Adrenal gland (tissue), 19 donors: ENCODE measurements at places on chromosomes 6 and 20. TPM values are rescaled to one million over a fixed set of nuclear protein-coding genes. Genes with fewer than 3 reads are reported as not detected.

GRCh38 chr20:10679269-10679668, 5.5 kb upstream of the JAG1 start:
- no peak for DNase-seq
- no peaks in the 10 kb centered on the region for H3K36me3 ChIP-seq
- no peaks in the 10 kb centered on the region for H3K4me1 ChIP-seq
- no peak overlapping the region for H3K27ac ChIP-seq
- H3K4me3 ChIP-seq, result no peak overlapping the region
- no peaks in the 10 kb centered on the region for H3K27me3 ChIP-seq

DNA sequence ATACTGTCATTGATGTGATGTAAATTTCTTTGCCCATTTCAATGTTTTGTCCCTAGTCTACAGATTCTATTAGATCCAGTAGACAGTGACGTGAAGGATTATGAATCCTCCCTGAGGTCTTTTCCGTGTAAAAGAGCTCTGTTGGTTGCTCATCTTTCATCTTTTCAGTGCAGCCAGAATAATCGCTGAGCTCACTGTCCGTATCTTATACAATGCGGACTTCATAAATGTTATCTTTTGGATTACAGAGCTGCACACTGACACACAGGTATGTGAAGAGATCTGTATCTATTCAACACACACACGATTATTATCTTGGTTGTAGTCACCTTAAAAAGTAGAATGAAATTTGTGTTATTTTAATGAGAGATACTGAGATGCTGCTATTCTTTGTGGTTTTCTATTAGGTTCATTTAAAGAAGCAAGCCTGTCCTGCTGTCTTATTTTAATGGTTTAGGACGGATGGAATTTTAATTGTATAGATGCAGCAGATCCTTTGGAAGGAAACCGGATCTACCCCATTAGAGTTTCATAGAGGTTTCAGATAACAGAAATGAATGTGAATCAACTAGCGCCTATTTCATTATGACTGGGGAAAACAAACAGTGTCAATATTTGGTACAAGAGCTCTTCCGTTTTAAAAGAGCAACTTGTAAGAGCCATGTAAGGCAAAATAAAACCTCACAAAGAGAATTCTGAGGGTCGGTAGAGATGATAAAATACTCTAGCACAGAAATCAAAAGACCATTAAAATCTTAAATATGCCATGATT, 79.4 kb downstream of the BMP6 start:
- H3K4me1 ChIP-seq, result no peaks in the 10 kb centered on the region
- no peak for DNase-seq
- no peaks in the 10 kb centered on the region for H3K27me3 ChIP-seq
- no peaks in the 10 kb centered on the region for H3K36me3 ChIP-seq

- no peak for DNase-seq
- no peak overlapping the region for H3K4me3 ChIP-seq
- no peaks in the 10 kb centered on the region for H3K4me1 ChIP-seq
- H3K27me3 ChIP-seq, result no peaks in the 10 kb centered on the region
- H3K36me3 ChIP-seq, result no peaks in the 10 kb centered on the region
- H3K27ac ChIP-seq, result no peak overlapping the region
Observed at GRCh38 chr6:135145063-135145800, 35.9 kb upstream of the MYB start.

- H3K27me3 ChIP-seq, result no peaks in the 10 kb centered on the region
- peak overlapping the region; percentile 59 for H3K4me3 ChIP-seq
- H3K36me3 ChIP-seq, result peaks cover 10% of the 10 kb centered on the region
- no peak for DNase-seq
- peaks cover 53% of the 10 kb centered on the region for H3K4me1 ChIP-seq
Observed at GRCh38 chr20:34710568-34710839, 6.4 kb downstream of the TP53INP2 start.

DNA sequence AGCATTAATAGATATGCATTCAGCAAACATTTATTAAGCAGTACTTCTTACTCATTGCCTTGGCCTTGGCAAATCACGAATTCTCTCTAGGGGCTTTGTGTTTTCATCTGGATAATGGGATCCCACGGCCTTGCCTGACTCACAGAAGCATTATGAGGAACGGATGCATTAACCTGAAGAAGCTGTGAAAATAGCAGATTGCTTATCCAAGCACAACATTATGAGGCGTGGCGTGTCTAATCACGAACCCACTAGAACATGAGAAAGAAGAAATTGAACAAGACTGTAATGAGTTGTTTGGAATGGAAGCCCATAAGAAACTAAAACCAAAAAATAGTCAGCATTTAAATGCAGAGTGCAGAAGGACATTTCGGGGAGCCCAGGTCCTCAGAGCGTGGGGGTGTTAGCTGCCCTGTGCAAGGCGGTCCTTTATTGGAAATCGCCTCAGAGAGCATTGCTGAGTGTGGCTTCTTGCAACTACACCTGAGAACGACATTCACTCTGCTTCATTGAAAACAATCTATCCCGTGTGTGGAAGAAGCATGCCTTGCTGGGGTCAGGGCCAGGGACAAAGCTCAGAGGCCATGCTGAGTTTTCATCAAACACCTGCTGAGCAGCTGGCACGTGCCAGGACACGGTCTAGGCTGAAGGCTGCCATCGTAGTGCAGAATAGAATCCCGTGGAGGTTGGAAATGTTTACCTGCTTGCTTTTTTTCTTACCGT, 179.9 kb downstream of the ZDHHC14 start:
- H3K27ac ChIP-seq, result no peak overlapping the region
- H3K36me3 ChIP-seq, result no peaks in the 10 kb centered on the region
- no peak overlapping the region for H3K4me3 ChIP-seq

DNA sequence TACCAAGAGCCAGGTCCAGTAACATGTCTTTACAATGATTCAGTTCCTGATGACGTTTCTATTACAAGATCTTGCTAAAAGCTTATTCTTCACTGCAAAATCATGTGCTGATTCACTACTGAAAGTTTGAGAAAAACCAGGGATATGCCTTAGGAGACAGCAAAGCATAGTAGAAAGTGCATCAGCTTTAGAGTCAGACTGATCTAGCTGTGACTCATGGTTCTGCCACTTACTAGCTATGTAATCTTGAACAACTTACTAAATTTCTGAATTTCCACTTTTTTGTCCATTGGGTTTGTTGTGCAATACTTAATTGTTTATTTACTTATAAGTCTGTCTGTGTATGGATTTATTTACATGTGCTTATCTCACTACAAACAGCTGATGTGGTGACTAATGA, 198.5 kb upstream of the RSPO3 start:
- no peaks in the 10 kb centered on the region for H3K36me3 ChIP-seq
- no peak for DNase-seq
- H3K27ac ChIP-seq, result no peak overlapping the region
- H3K27me3 ChIP-seq, result no peaks in the 10 kb centered on the region
- H3K4me1 ChIP-seq, result no peaks in the 10 kb centered on the region
- no peak overlapping the region for H3K4me3 ChIP-seq

DNA sequence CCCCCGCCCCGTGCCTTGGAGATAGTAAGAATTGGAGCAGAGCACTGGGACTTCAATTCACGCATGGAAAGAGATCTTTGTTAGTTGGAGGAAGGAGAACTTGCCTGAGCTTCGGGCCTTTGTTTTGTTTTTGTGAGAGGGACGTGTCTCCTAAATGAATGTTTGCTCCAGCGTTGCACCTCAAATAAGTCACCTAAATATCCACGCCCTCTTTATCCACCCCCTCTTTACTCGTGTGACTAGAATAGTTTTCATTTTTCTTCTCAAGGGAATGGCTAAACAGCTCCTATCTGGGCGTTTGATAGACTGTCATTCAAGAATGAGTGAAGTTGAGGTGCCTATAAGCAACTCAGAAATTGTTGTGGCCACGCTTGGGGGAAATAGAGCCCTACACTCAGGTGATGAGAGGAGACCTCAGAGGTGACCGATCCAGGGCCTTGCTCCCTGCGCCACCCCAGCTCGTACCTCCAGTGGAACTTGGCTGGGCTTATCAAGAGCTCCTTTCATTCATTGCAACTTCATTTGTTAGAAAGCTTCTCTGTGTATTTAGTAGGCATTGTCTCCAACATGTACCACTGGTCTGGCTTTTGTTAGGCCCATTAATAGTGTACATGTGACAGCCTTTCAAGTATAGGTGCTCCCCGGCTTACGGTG, 861 bp downstream of the PCMTD2 start:
- peak overlapping the region; percentile 97 for H3K4me3 ChIP-seq
- H3K27me3 ChIP-seq, result no peaks in the 10 kb centered on the region
- H3K4me1 ChIP-seq, result peaks cover 54% of the 10 kb centered on the region
- H3K36me3 ChIP-seq, result no peaks in the 10 kb centered on the region

DNA sequence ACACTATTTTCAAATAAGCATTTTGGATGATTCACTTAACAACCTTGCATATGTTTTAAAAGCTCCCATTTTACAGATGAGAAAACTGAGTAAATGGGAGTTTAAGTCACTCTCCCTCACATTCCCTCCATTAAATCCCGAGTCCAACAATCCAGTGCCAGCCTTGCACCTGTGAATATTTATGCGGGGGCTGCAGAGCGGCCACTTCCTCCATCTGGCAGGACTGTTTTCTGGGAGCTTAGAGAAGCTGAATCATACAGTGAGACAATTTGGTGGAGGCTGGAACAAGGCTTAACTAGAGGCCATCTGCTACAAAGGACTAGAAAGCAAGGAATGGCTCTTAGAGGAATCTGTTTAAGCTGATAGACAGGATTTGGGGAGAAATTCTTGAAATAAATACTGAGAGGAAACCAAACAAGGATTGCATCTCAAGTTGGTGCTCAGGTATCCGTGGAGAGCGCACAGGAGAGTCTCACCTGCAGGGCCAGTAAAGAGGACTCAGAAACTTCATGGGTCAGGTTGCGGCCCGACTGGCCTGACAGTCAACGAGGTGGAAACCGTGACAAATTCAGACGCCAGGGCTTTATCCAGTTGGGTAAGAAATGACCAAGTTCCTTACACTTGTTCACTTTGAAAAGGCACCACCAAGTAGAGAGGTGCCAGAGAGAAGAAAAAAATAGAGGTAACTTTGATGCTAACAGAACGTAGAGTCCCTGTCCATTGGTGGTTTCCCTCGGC, 478.5 kb downstream of the QKI start:
- no peak for DNase-seq
- no peak overlapping the region for H3K4me3 ChIP-seq
- peaks cover 8% of the 10 kb centered on the region for H3K4me1 ChIP-seq

DNA sequence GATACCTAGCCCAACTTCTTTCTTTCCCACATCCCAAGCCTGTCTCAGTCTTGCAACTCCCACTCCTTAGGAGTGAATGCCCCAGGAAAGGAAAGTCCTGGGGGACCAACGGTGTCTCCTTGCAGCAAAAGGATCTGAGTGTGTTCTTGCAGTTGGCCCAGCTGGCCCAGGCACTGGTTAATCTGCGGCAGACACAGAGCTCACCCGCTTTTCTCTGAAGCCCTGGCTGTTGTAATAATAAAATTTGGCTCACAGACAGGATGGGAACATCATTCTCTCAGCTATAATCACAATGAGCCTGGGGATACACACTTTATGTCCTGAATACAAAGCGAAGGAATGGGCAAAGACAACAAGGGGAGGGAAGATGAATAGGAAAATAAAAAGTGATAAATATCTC, 287.0 kb upstream of the PRND start:
- no peaks in the 10 kb centered on the region for H3K36me3 ChIP-seq
- no peak for DNase-seq
- no peaks in the 10 kb centered on the region for H3K4me1 ChIP-seq

DNA sequence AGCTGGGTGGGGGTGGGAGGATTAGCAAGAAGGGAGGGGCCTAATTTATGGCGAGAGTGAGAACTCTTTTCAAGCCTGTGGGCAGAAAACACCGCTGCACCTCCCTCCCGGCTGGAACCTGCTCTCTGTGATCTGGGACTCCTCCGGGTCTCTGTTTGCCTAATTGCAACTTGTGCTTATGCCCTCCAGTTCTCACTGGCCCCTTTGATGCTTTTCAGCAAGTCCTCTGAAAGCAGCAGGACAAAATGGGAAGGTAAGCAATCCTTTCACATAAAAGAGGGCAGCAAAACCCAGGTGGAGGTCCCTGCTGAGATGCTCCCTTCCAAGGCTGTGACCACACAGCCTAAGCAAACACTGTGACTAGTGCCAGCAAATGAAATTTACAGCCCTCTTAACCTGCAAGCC, 523.0 kb upstream of the FLRT3 start:
- no peaks in the 10 kb centered on the region for H3K4me1 ChIP-seq
- H3K27ac ChIP-seq, result no peak overlapping the region
- H3K27me3 ChIP-seq, result no peaks in the 10 kb centered on the region
- H3K4me3 ChIP-seq, result no peak overlapping the region
- no peak for DNase-seq

- H3K27ac ChIP-seq, result no peak overlapping the region
- no peaks in the 10 kb centered on the region for H3K36me3 ChIP-seq
- DNase-seq, result no peak
- no peaks in the 10 kb centered on the region for H3K27me3 ChIP-seq
- no peaks in the 10 kb centered on the region for H3K4me1 ChIP-seq
- H3K4me3 ChIP-seq, result no peak overlapping the region
Observed at GRCh38 chr6:75326557-75327258, 42.1 kb upstream of the TMEM30A start.

DNA sequence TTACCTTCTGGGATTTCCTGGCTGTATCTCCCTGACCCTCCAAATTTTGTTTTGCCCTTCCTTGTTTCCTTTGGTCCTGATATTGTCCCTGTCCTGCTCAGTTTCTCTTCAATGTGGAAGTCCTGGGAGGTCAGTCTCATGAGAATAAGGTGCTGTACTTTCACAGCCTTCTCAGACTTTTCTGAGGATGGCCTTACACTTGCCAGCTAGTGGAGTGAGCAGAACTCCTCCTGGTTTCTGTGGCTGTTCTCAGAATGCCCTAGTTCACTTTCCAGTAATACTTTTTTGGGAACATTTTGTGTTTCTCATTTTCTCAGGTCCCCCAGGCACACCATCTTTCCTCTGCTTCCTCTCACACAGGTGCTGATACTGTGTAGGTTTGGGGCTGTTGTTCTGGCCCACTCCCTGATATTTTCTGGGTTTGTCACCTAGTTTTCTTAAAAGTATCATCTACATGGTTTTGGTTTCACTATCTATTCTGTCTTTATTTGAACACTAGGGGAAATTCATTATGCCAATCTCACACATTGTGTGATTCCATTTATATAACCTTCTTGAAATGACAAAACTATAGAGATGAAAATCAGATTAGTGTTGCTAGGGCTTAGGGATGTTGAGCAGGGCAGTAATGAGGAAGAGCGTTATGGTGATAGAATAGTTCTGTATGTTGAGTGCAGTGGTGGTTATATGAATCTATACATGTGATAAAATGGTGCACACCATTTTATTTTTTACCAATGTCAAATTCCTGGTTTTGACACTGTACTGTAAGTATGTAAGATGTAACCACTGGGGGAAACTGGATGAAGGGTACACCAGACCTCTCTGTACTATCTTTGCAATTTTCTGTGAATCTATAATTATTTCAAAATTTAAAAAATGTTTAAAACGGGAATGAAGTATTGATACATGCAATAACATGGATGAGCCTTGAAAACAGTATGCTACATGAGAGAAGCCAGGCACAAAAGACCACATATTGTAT, 27.2 kb upstream of the BRPF3 start:
- H3K27ac ChIP-seq, result no peak overlapping the region
- no peak overlapping the region for H3K4me3 ChIP-seq
- H3K4me1 ChIP-seq, result no peaks in the 10 kb centered on the region
- DNase-seq, result no peak
- H3K27me3 ChIP-seq, result no peaks in the 10 kb centered on the region

MAS1 gene
- polyA plus RNA-seq, result under 0.01 TPM

ELOVL2 gene
- 0.34 TPM for polyA plus RNA-seq

ARFGAP1 gene
- polyA plus RNA-seq, result 123 TPM

NHLRC1 gene
- 4.2 TPM for polyA plus RNA-seq

SNHG17 gene
- 68.0 TPM for polyA plus RNA-seq

ADGRF1 gene
- not detected for polyA plus RNA-seq
